Fibroblast of skin of scalp (primary cell): ENCODE measurements at places on chromosomes 1 and 21.

- DNase-seq, result no peak
Measured at GRCh38 chr1:10292188-10292587, 81.8 kb downstream of the KIF1B start.

- no peak for DNase-seq
Measured at GRCh38 chr1:243910607-243911006, 60.6 kb upstream of the AKT3 start.

- DNase-seq, result no peak
Measured at GRCh38 chr21:31151156-31152045, 113.1 kb upstream of the KRTAP19-8 start.

DNA sequence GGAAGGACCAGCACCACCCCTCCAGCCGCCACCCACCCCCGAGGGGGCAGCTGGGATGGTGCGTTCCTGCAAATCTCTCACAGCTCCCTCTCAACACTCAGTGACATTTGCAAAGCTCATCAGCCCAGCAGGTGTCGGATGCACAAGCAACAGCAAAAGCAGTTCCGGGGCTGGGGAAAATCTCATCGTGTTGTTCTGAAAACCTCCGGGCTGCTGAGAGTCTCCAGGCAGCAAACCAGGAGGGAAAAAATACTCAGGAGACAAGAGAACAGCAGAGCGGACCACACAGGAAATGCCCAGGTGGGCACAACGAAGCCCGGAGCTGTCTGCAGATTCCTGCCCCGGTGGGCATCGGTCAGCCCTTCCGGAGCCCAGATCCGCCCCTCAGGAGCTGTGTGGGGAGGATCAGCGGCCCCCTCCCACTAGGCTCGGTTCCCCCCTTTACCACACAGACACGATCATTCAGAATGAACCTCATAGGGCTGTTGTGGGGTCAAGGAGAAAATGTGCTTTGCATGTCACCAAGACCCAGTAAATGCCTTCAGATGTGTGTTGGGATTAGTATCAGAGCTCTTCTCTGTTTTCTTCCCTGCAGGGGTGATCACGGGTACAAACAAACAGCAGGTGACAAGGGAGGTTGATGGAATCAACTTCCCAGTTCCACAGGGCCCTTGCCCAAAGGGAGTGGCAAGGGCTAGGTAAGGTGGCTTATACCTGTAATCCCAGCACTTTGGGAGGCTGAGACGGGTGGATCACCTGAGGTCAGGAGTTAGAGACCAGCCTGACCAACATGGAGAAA is 127.0 kb upstream of the TIAM1 start:
- no peak for DNase-seq

DNA sequence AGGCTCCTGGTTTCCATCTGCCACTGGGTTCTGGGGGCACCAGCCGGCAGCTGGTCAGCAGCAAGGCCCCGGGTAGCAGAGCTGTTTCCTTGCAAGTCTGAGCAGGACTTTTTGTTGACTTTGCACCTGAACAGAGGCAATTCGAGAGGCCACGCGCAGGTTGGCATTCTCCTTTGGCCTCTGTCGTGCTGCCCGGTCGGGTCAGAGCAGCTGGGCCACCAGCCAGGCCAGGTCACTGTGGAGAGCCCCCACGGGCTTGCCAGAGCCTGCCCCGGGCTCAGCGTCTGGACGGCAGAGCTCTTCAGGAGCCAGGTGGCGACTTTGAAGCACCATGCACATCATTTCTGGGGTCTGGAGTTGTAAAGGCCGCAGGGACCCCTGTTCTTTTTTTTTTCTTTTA is 28.4 kb upstream of the TMEM52 start:
- DNase-seq, result no peak

DNA sequence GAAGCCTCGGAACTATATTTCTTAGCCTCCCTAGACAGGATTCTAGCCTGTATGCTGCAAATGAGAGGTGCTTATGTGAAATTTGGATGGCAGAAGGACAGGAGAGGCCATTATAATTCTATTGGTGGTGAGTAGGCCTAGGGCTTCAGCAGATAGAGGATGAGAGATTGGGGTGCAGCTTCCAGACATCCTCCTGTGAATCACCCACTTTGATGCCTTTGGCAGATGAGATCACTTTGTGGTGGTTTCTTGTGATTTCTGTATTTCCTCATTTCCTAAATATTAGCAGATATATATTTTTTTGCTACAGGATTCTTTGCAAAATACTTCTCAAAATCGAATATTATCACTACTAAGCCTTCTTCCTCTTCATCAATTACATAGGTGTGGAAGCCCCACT is 37.3 kb downstream of the MFSD2A start:
- DNase-seq, result no peak

- DNase-seq, result no peak
Measured at GRCh38 chr1:186440584-186440983, 20.3 kb downstream of the PDC start.

GRCh38 chr1:115865704-115866380 is 24.9 kb upstream of the NHLH2 start:
- peak; percentile 2 for DNase-seq

DNA sequence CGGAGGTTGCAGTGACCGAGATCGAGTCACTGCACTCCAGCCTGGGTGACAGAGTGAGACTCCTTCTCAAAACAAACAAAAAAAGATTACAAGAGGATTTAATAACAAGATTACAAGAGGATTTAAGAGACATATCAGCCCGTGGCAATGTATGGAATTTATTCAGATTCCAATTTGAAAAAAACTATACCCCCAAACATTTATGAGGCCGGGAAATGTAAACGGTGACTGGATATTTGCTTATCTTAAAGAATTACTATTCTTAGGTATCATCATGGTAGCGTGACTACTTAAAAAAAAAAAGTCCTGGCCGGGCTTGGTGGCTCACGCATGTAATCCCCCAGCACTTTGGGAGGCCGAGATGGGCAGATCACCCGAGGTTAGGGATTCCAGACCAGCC is 21.2 kb upstream of the ELK4 start:
- DNase-seq, result no peak

DNA sequence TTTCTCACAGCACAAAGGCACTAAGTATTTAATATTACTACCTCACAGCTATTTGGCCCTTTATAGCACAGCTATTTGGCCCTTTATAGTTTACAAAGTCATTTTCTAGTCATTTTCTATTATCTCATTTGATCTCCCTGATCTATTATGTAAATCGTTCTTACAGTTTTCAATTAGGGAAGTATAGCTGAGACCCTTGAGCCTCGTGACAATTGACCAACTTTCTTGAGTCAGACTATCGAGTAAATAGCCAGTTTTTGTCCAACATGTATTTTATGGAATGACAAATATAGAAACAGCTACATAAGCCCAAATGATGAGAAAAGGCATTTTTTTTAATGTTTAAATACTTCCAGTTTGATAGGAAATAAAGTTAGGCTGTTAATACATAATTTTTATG is 7.0 kb upstream of the ANGPTL1 start:
- DNase-seq, result no peak

GRCh38 chr1:8211251-8211882 is 106.5 kb upstream of the SLC45A1 start:
- DNase-seq, result no peak

DNA sequence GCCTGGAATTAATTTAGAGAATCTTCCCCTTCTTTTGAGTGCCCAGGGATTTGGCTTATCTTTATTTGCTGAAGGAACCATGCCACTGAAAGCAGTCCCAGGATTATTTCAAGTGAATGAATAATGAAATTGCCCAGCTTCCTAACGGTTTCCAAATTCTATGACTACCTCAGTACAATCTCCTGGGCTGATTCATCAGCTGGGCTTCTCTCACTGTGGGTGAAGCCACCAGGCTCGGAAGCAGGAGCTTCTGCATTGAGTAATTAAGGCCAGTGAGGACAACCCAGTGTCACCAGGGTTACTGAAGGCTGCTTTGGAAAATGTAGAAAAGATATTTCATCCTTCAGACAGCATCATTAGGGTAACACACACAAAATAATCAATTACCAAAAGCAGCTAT is 169.8 kb downstream of the DAB1 start:
- peak; percentile 20 for DNase-seq

- DNase-seq, result no peak
Measured at GRCh38 chr1:235758931-235759330, 107.8 kb downstream of the LYST start.

- DNase-seq, result no peak
Measured at GRCh38 chr1:226706684-226707083, 32.4 kb downstream of the ITPKB start.

GRCh38 chr1:88698140-88698539 is 14.1 kb downstream of the PKN2 start:
- DNase-seq, result no peak

DNA sequence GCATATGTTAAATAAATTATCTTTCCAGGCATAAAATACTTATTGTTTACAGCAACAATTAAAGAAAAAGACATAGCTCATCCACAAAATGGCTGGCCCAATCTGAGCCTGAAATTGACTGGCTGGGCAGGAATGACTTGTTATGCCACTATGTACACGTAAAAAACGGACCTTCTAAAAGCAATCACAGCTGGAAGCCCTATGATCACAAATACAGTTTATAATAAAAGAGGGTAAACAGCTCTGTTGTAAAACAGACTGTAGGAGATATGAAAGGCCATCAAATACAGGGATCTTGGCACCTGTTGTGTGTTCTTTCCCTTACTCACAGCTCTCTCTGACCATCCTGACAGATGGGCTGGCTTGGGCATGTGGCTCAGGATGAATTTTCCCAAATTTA is 70.5 kb upstream of the DMRTA2 start:
- DNase-seq, result no peak

DNA sequence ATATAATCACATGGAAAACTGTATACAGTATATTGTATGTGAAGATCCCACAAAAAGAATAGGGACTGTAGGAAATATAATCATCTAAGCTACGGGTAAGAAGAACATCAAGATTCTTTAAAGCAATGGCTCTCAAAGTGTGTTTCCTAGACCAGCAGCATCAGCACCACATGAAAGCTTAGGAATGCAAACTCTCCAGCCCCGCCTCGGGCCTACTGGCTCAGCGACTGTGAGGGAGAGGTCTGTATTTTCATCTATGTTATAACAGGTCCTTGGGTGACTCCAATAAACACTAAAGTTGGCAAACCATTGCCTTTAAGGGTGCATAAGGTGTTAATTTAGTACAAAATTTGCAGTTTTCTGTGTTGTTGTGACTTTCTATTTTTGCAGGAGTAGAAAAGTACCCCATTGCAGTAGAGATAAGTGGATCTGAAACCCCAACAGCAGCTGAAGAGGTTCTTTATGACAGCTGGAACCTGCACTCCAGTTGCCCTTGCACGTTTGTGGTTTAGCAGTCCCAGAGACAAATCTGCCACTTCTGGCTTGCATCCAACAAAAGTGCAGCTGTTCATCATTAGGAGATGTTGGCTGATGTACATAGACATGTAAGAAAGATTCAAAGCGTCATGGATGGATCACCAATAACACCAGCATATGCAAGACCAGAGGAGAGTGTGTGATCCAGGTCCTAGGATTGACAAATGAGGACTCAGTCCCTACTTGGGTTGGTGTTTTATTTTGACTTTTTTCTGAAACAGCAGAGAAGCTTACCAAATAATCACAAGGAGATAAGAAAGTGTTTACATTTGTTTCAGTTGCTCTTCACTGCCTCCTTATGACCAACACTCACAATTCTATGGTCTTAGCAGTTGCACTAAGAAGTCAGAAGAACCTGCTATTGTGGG is 15.9 kb upstream of the IFNAR1 start:
- DNase-seq, result peak; percentile 64

GRCh38 chr1:204477036-204477740 is 17.4 kb downstream of the PIK3C2B start:
- DNase-seq, result no peak

- no peak for DNase-seq
Measured at GRCh38 chr1:116255486-116256285, 117.4 kb upstream of the ATP1A1 start.

DNA sequence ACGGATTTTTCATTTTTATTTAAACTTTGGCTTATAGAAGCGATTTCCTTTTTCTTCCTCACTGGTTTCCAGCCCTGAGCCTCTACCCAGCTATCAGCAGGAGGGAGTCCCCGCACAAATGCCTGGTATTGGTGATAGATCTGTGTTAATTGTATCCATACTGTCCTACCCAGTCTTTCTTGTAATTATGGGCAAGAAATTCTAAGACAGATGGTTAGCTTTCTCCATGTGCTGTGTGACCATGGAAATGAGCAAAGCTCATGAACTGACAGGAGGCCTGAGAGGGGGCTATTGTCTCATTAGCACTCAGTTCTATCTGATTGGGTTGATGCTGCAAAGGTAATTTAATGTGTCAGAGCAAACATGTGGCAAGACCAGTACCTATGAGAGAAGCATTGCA is 108.1 kb upstream of the IVNS1ABP start:
- no peak for DNase-seq

GRCh38 chr1:245648749-245649522 is 494.2 kb downstream of the KIF26B start:
- no peak for DNase-seq

DNA sequence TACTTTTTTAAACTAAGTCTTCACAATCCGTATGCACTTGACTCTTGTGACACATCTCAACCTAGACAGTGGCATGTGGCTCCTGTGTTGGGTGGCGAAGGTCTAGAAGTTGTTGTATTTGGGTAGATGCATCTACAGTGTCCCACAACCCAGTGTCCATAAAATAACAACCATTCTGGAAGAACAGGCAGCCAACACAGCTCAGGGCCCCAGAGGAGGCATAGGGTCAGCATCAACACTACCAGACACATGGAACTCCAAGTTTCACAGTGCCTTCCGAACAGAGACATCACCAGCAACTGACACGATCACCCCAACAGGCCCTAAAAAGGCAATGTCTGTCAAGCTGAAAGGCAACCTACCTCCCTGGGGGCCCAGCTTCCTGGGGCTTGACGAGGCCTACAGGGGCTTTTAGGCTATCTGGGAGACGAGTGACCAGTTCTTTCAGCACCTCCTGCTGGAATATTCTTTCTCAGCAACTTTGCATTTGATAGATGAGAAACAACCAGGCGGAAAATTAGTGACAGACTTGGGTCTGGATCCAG is 5.6 kb downstream of the SH3BP5L start:
- DNase-seq, result no peak

DNA sequence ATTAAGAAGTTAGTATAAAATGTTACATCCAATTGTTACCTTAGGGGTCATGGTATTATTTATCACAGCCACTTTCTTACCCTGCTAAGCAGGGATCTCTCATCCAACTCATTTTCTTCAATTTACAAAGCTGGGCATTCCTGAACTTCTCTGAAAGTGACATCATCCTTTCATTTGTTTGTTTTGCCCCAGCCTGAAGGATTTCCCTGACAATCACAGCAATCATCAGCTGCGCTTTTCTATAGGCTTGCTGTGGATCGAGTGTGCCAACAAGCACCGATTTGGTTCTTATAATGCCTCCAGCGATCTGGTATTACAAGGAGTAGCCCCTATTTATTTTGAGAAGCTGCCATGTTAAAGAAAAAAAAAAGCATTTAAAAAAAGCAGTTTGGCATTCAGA is 240.2 kb downstream of the USH2A start:
- DNase-seq, result peak; percentile 71

GRCh38 chr1:53580739-53581475 is 121.7 kb downstream of the DMRTB1 start:
- DNase-seq, result no peak
